ENCODE measurements at places on chromosomes 11 and 22.
A peak's percentile ranks its signal among the peaks of the same experiment; 100 is the strongest.

- DNase-seq: no peak
These were observed 206.5 kb downstream of the CTTN start for GRCh38 chr11:70604630-70605467.

GRCh38 chr11:7512525-7513233, 1.1 kb upstream of the PPFIBP2 start:
- DNase-seq: no peak

- peak; percentile 78 for DNase-seq
These were observed 32.7 kb upstream of the GLYATL1B start for GRCh38 chr11:59053387-59053786.

- no peak for DNase-seq
These were observed 27.7 kb downstream of the SMCO4 start for GRCh38 chr11:93515441-93516025.

DNA sequence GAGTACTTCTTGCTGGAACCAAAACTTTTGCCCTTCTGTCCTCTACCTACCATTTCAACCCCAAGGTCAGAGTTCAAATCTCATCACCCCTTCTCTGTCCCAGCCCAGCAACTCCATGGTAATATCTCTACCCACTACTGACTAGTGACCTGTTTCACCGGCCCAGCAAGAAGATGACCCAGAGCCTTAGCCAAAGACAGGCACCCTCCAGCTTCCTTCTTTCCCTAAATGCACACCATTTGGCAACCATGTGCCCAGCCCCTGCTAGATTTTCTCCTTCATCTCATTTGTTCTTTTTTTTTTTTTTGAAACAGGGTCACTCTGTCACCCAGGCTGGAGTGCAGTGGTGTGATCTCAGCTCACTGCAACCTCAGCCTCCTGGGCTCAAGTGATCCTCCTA, 14.9 kb downstream of the ARAP1 start:
- DNase-seq: no peak

GRCh38 chr11:118087931-118088330, 1.2 kb upstream of the SMIM35 start:
- no peak for DNase-seq

Data from stimulated activated CD4-positive, alpha-beta T cell treated with anti-CD3 and anti-CD28 coated beads, Interleukin-1b, Interleukin-23, amount 100 ng/mL, for 1 hour (primary cell).